ENCODE measurements at places on chromosomes 1 and 21. TPM values are rescaled to one million over a fixed set of nuclear protein-coding genes. Genes with fewer than 3 reads are reported as not detected.

TRIM17 gene
- total RNA-seq, result 4.5 TPM

OLIG2 gene
- total RNA-seq, result not detected

AMY1A gene
- total RNA-seq, result not detected

TIAM1 gene
- total RNA-seq, result 5.2 TPM

MSH4 gene
- 0.49 TPM for total RNA-seq

TRPM2 gene
- 0.07 TPM for total RNA-seq

SLAMF7 gene
- not detected for total RNA-seq

TLR5 gene
- 1.8 TPM for total RNA-seq

PDZK1IP1 gene
- 3.8 TPM for total RNA-seq

LINGO4 gene
- total RNA-seq, result not detected

PPM1J gene
- total RNA-seq, result 1.5 TPM

ZNF124 gene
- 52.9 TPM for total RNA-seq

NTNG1 gene
- total RNA-seq, result not detected

USH2A gene
- total RNA-seq, result 0.11 TPM

DIO1 gene
- 7.1 TPM for total RNA-seq

MCOLN2 gene
- total RNA-seq, result not detected

BCAN gene
- total RNA-seq, result not detected

HSD11B1 gene
- total RNA-seq, result not detected

TSPAN2 gene
- 6.9 TPM for total RNA-seq

SERPINC1 gene
- total RNA-seq, result 0.98 TPM

CFAP141 gene
- total RNA-seq, result not detected

SPRR2B gene
- total RNA-seq, result not detected

LDLRAD2 gene
- total RNA-seq, result not detected

NHLH1 gene
- 0.28 TPM for total RNA-seq

KRTAP19-3 gene
- total RNA-seq, result not detected

CEPT1 gene
- total RNA-seq, result 19.1 TPM

OLIG1 gene
- not detected for total RNA-seq

GPATCH2 gene
- total RNA-seq, result 13.2 TPM

FNDC5 gene
- 1.1 TPM for total RNA-seq

KRTAP7-1 gene
- not detected for total RNA-seq

Data from Caco-2 (cell line).